Endothelial cell (in vitro differentiated cells): ENCODE measurements at places on chromosomes 16 and 17. TPM values are rescaled to one million over a fixed set of nuclear protein-coding genes. Genes with fewer than 3 reads are reported as not detected.
A peak's percentile ranks its signal among the peaks of the same experiment; 100 is the strongest.

The CDRT15 gene
- not detected for total RNA-seq

The EPX gene
- total RNA-seq = not detected

The TM4SF5 gene
- not detected for total RNA-seq

The SLC5A11 gene
- total RNA-seq = not detected

The CCDC200 gene
- not detected for total RNA-seq

DNA sequence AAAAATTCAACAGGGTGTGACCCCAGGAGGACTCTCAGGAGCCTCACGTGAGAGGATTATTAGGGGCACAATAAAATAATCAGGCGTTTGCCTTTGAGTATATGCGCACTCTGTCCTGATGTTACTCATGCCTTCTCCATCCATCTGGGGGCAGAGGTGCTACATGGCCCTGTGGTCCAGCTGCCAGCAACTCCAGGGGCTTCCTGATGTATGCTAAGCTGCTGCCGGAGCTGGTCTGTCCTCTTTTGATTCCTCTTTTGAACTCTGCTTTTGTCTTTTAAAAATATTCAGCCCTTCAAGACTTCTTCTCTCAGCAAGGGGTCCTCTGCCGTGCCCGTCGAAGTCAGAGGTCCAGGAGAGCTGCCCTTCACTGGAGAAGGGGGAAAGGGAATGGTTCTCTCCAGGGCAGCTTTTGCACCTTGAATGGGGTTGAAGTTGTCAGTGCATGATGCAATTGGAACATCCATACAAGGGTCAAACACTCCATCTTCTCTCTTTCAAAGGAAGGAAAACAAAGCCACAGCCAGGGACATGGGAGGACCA, 431.4 kb downstream of the SHISA9 start:
- no peak for DNase-seq
- no peak overlapping the region for H3K27ac ChIP-seq
- no peak overlapping the region for H3K4me3 ChIP-seq
- no peaks in the 10 kb centered on the region for H3K36me3 ChIP-seq
- H3K4me1 ChIP-seq = no peaks in the 10 kb centered on the region

DNA sequence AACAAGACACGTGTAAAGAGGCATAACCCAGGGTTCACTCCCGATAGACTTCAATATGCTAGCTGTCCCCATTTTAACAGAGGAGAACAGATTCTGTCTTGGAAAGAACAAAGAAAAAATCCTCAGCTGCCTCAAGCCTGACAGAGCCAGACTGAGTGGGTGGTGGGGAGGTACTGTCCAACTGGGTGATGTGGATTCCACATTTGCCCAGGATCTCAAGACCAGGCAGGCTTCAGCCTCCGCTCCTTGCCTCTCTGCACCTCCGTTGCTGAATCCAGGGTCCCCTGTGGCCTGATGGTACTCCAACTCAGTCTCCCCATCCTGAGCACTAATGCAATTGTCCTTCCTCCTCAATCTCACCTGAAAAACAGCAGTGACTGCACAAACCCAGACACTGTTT, 163.8 kb downstream of the GSG1L start:
- no peak overlapping the region for H3K4me3 ChIP-seq
- no peak for DNase-seq
- H3K36me3 ChIP-seq = peaks cover 4% of the 10 kb centered on the region
- H3K4me1 ChIP-seq = no peaks in the 10 kb centered on the region
- peaks cover 9% of the 10 kb centered on the region for H3K27me3 ChIP-seq
- H3K27ac ChIP-seq = no peak overlapping the region

- peaks cover 41% of the 10 kb centered on the region for H3K36me3 ChIP-seq
- peak overlapping the region; percentile 98 for H3K27ac ChIP-seq
- H3K4me1 ChIP-seq = peaks cover 36% of the 10 kb centered on the region
- H3K27me3 ChIP-seq = peaks cover 17% of the 10 kb centered on the region
Measured at GRCh38 chr16:19710191-19710908, 7.7 kb downstream of the KNOP1 start.

- H3K27me3 ChIP-seq = no peaks in the 10 kb centered on the region
- no peak for DNase-seq
- H3K4me1 ChIP-seq = peaks cover 8% of the 10 kb centered on the region
- H3K36me3 ChIP-seq = no peaks in the 10 kb centered on the region
- no peak overlapping the region for H3K4me3 ChIP-seq
Measured at GRCh38 chr16:78805556-78805955, 706.1 kb downstream of the WWOX start.

GRCh38 chr16:85360323-85361277, 248.3 kb upstream of the CIBAR2 start:
- no peak overlapping the region for H3K4me3 ChIP-seq
- H3K27me3 ChIP-seq = peaks cover 13% of the 10 kb centered on the region
- H3K27ac ChIP-seq = no peak overlapping the region

- DNase-seq = no peak
- H3K4me3 ChIP-seq = no peak overlapping the region
- peaks cover 23% of the 10 kb centered on the region for H3K4me1 ChIP-seq
Measured at GRCh38 chr17:7108560-7108925, 6.1 kb downstream of the ASGR2 start.

- H3K27ac ChIP-seq = no peak overlapping the region
- H3K36me3 ChIP-seq = peaks cover 6% of the 10 kb centered on the region
- no peak for DNase-seq
- H3K4me1 ChIP-seq = no peaks in the 10 kb centered on the region
- peaks cover 4% of the 10 kb centered on the region for H3K27me3 ChIP-seq
- no peak overlapping the region for H3K4me3 ChIP-seq
Measured at GRCh38 chr17:5139458-5139732, 23.6 kb downstream of the USP6 start.

DNA sequence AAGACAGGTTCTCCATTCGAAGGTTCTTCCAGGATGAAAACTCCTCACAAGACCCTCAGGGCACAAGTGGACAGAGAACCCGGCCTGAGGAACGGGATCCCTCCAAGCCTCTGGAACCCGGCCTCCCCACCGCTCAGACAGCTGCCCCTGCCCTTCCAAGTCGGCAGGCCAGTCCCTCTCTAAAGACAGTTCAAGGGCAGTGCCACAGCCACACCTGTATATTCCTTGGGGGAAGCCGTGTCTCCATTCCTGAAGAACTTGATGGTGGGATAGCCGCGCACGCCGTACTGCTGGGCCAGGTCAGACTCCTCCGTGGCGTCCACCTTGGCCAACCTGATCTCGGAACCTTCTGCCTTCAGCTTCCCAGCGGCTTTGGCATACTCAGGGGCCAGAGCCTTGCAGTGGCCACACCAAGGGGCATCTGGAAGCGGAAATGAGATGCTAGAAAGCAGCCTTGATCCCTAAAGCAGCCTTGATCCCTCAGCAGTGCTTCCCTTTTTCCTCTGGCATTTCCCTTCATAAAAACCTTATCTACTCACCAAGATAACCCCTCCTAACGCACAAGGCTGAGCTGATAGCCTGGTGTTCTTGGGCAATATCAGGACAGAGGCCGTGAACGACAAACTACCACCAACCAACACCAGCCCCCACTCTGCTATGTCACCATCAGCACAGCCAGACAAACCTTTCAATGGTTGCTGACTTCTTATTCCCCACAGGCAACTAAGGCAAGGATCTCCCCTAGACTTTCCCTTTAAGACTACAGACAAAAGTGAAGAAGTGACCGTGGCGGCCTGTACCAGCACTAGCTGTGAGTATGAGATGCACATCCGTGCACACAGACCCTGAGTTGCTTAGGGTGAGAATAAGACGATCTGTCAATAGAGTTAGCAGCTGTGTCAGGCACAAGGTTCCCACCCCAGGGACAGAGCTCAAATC, 1.1 kb downstream of the P4HB start:
- peaks cover 17% of the 10 kb centered on the region for H3K27me3 ChIP-seq
- no peak for DNase-seq
- peaks cover 31% of the 10 kb centered on the region for H3K4me1 ChIP-seq
- H3K4me3 ChIP-seq = peak overlapping the region; percentile 98
- peak overlapping the region; percentile 91 for H3K27ac ChIP-seq

GRCh38 chr17:77107506-77108433, 33.0 kb upstream of the SEC14L1 start:
- H3K4me1 ChIP-seq = peaks cover 59% of the 10 kb centered on the region
- no peak for DNase-seq
- peaks cover 2% of the 10 kb centered on the region for H3K27me3 ChIP-seq
- H3K27ac ChIP-seq = peak overlapping the region; percentile 84

DNA sequence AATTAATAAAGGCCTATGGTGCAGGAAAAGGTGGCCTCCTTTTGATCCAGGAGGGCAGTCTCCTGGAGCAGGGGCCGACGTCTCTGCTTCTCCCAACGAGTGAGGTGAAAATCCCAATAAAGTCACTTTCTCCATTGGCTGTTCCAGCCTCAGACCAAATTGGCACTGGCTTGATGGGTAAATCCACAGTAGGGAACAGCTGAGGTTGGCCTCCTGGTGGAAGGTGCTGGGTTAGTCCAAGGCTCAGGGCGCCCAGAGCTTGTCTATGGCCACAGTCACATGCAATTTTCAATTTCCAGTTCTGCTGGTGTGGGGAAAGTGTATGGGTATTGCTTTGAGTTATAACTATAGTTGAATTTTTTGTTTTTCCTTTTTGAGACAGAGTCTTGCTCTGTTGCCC, 79.0 kb downstream of the NETO2 start:
- H3K4me1 ChIP-seq = no peaks in the 10 kb centered on the region
- H3K27me3 ChIP-seq = peaks cover 1% of the 10 kb centered on the region
- H3K36me3 ChIP-seq = peaks cover 7% of the 10 kb centered on the region

- no peak overlapping the region for H3K27ac ChIP-seq
- H3K27me3 ChIP-seq = no peaks in the 10 kb centered on the region
- DNase-seq = no peak
- no peaks in the 10 kb centered on the region for H3K36me3 ChIP-seq
- no peak overlapping the region for H3K4me3 ChIP-seq
Measured at GRCh38 chr17:66357037-66357436, 54.6 kb downstream of the PRKCA start.

- DNase-seq = no peak
- no peak overlapping the region for H3K4me3 ChIP-seq
- no peaks in the 10 kb centered on the region for H3K36me3 ChIP-seq
Measured at GRCh38 chr16:69195369-69196029, 8.5 kb downstream of the SNTB2 start.

DNA sequence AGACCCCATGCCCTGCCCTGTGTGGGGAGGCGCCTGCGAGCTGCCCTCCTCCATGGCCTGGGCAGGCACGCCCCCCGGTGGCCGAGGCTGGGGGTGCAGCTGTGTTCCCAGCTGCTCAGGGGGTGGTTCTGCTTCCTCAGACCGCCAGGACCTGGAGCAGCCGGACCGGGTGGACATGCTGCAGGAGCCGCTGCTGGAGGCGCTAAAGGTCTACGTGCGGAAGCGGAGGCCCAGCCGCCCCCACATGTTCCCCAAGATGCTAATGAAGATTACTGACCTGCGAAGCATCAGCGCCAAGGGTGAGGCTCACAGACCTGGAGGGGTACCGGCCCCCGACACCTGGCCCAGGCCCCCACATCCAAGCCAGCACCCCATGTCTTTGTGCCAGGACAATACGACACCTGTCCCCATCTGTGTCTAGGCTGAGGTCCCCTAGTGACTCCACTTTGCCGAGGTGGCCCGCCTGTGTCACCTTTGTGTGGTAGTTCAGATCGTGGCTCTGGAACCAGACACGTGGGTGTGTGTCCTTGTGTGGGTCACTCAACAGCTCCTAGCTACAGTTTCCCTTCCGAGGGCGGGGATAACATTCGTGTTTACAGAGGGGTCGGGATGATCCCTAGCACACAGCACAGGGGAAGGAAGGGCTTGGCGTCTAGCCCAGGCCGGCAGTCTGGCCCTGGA, 9.3 kb downstream of the GJD3 start:
- no peak overlapping the region for H3K4me3 ChIP-seq
- H3K27ac ChIP-seq = no peak overlapping the region
- H3K27me3 ChIP-seq = peaks cover 10% of the 10 kb centered on the region
- H3K36me3 ChIP-seq = peaks cover 18% of the 10 kb centered on the region
- peaks cover 14% of the 10 kb centered on the region for H3K4me1 ChIP-seq
- peak; percentile 97 for DNase-seq

GRCh38 chr16:56337131-56337857, 88.1 kb downstream of the AMFR start:
- peaks cover 3% of the 10 kb centered on the region for H3K36me3 ChIP-seq
- H3K4me1 ChIP-seq = no peaks in the 10 kb centered on the region

DNA sequence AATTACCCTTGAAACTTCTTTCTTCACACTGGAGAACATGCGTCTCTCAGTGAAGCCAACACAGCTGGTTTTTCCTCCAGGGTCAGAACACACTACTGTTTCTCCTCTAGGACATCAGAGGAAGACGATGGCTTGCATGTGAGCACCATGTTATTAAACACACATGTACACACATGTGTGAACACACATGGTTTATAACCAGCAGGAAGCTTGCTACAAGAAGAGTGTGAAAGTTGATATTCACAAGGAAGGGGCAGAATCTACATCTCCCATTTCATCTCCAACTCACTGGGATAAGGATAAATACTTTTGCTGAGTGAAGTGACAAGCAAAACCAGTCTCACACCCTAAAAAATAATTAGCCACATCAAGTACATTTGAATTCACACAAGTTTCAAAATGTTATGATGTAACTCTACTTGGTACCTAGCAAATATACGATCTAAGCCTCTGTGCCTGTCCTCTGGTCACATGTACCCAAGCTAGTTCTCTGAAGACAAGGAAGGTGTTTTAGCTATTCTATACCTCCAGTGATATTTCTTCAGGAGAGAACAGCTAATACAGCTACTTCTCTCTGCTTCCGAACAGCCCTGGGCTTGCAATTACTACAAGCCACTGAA, 127.7 kb downstream of the PARN start:
- H3K4me1 ChIP-seq = peaks cover 38% of the 10 kb centered on the region
- H3K4me3 ChIP-seq = no peak overlapping the region
- H3K36me3 ChIP-seq = no peaks in the 10 kb centered on the region
- H3K27me3 ChIP-seq = peaks cover 4% of the 10 kb centered on the region
- no peak overlapping the region for H3K27ac ChIP-seq
- DNase-seq = no peak

DNA sequence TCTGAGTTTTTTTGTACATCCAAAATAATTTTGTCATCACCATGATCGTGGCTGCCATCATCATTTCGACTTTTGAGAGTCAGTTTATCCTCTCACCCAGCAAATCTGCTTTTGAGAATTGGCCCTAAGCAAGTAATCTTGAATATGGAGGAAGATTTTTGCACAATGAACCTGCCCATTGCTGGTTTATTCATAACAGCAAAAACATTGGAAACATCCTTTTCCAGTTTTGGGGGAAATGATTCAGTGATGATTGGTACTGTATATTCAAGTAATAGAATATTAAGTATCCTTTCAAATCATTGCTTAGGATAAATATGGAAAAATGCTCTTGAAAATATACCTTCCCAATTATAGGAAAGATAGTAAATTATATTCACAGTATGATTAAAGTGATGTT, 53.1 kb downstream of the PRKCA start:
- H3K27ac ChIP-seq = no peak overlapping the region
- H3K36me3 ChIP-seq = no peaks in the 10 kb centered on the region
- no peak overlapping the region for H3K4me3 ChIP-seq

GRCh38 chr17:48261297-48261880, 153.8 kb downstream of the SNX11 start:
- H3K27me3 ChIP-seq = peaks cover 2% of the 10 kb centered on the region
- no peak overlapping the region for H3K4me3 ChIP-seq
- H3K4me1 ChIP-seq = peaks cover 15% of the 10 kb centered on the region
- DNase-seq = peak; percentile 41
- H3K36me3 ChIP-seq = no peaks in the 10 kb centered on the region

GRCh38 chr17:42118126-42118510, 3.0 kb downstream of the KAT2A start:
- no peak for DNase-seq
- peaks cover 7% of the 10 kb centered on the region for H3K36me3 ChIP-seq
- peaks cover 13% of the 10 kb centered on the region for H3K4me1 ChIP-seq
- no peak overlapping the region for H3K27ac ChIP-seq

GRCh38 chr17:78529251-78529650, 47.9 kb downstream of the DNAH17 start:
- no peaks in the 10 kb centered on the region for H3K36me3 ChIP-seq
- no peak overlapping the region for H3K4me3 ChIP-seq
- no peak for DNase-seq
- peaks cover 2% of the 10 kb centered on the region for H3K4me1 ChIP-seq

GRCh38 chr17:17603178-17603894, 11.8 kb upstream of the PEMT start:
- H3K27ac ChIP-seq = no peak overlapping the region
- no peak for DNase-seq
- peaks cover 5% of the 10 kb centered on the region for H3K27me3 ChIP-seq
- H3K4me3 ChIP-seq = no peak overlapping the region
